ENCODE measurements at places on chromosomes 12 and 14. TPM values are rescaled to one million over a fixed set of nuclear protein-coding genes. Genes with fewer than 3 reads are reported as not detected.

DNA sequence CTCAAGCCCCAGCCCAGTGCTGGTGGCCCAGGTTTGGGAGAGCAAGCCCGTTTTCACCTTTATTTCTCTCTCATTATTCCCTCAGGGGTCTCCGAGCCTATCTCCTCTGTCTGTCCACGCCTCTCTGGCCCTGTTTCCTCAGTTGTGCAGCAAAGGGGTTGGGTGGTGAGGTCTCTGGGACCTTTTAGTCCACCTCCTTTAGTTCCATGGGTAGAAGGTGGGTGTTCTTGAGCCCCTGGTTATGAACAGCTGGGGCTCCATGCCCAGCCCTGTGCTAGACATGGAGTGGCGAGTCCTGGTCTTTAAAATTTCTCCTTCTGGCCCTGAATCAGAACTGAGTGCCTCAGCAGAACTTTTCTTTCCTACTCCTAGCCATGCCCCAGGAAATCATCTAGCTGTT, 1.3 kb upstream of the NGB start:
- no peak overlapping the region for H3K4me3 ChIP-seq
- no peaks in the 10 kb centered on the region for H3K4me1 ChIP-seq
- no peak overlapping the region for H3K27ac ChIP-seq
- no peaks in the 10 kb centered on the region for H3K36me3 ChIP-seq

- no peak overlapping the region for H3K27ac ChIP-seq
Measured at GRCh38 chr14:99627100-99627499, 17.8 kb upstream of the HHIPL1 start.

- peaks cover 5% of the 10 kb centered on the region for H3K4me1 ChIP-seq
- H3K4me3 ChIP-seq: no peak overlapping the region
- H3K27me3 ChIP-seq: peaks cover 27% of the 10 kb centered on the region
- no peak overlapping the region for H3K27ac ChIP-seq
Measured at GRCh38 chr12:115451780-115452736, 768.1 kb upstream of the TBX3 start.

GRCh38 chr14:103748534-103748857, 32.9 kb downstream of the ZFYVE21 start:
- H3K27me3 ChIP-seq: no peaks in the 10 kb centered on the region
- peaks cover 20% of the 10 kb centered on the region for H3K4me1 ChIP-seq
- DNase-seq: peak; percentile 85
- no peaks in the 10 kb centered on the region for H3K36me3 ChIP-seq
- no peak overlapping the region for H3K4me3 ChIP-seq

Gene EGLN3
- 5.0 TPM for total RNA-seq

Gene TAS2R20
- total RNA-seq: 1.5 TPM

DNA sequence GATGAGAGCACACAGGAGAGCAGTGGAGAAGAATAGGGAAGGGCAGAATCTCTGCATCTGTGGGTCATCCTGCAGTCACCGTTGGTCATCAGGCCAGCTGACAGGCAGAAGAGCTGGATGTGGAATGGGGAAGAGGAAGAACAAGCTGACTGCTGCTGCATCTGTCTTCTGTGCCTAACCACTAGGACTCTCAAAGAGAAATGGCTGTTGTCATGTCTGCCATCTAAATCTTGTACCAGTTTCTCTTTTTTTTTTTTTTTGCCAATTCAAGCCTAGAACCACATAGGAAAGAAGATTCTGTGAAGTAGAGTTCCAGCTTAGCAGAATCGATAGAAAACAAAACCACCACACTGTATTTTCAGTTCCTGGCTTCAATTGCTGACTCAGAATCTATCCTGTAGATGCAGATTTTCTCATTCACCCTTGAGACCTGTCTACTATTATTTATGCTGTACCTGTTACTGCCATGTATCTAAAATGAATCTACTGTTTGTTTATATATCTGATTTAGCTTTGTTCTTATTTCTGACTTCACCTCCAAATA, 421.9 kb upstream of the PRICKLE1 start:
- no peak for DNase-seq
- no peaks in the 10 kb centered on the region for H3K27me3 ChIP-seq
- no peak overlapping the region for H3K27ac ChIP-seq
- H3K4me1 ChIP-seq: no peaks in the 10 kb centered on the region
- H3K36me3 ChIP-seq: no peaks in the 10 kb centered on the region
- no peak overlapping the region for H3K4me3 ChIP-seq

Gene KRT7
- total RNA-seq: 4.7 TPM

Gene HVCN1
- total RNA-seq: 19.9 TPM

DNA sequence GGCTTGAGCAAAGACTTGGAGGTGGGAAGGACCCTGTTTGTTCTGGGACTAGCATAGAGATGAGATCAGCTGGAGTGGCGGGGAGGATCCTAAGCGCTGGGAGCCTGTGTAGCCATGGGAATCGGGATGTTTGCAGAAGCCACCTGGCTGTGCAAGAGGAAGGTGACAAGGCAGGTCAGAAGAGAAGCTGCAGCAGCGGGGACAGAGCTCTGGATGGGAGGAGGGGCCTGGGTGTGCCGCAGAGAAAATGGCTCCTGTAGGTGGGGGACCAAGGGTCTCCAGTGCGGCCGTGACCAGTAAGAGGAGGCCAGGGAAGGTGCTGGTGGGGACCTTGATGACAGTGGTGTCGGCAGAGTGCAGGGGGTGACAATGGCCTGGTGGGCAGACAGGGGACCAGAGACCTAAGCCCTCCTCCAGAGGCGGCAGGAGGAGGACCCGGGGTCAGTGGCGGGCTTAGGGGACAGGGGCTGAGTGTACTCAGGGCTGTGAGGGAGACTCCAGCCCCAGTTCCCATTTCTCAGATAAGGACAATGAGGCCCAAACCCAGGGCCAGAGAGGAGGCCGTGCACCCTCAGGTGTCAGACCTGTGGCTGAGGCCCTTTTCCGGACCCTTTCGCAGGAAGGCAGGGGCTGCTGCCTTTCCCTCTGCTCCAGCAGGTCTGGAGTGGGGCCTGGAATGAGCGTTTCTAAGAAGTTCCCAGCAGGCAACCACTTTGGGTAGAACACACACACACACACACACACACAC, 206.6 kb upstream of the RTL1 start:
- no peak overlapping the region for H3K4me3 ChIP-seq
- H3K36me3 ChIP-seq: no peaks in the 10 kb centered on the region
- no peaks in the 10 kb centered on the region for H3K4me1 ChIP-seq
- DNase-seq: peak; percentile 19
- H3K27ac ChIP-seq: no peak overlapping the region

DNA sequence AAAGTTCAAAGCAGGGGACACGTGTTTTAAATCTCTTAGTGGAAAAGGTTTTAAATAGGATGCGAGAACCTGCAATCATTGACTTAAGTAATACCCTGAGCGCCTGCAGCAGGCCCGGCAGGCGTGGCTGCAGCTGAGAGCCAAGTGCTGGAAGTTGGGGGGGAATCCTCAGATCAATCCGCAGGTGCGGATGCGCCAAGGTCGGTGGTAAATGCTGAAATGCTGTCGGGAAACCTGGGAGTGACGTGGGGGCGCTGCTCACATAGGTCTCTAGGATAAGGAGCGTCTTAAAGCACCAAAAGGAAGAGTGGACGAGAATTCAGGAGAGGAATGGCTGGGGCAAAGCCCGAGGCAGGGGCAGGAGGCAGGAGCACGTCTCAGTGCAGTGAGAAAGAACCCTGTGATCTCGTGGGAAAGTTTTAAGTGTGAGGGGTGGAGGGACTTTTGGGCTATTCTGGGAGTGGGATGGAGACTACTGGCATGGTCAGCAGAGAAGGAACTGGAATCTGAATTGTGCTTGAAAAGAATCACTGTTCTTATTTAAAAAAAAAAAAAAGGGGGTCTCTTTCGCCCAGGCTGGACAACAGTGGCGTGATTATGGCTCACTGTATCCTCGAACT, 883 bp upstream of the CDCA4 start:
- H3K4me3 ChIP-seq: peak overlapping the region; percentile 84
- H3K36me3 ChIP-seq: peaks cover 31% of the 10 kb centered on the region
- DNase-seq: peak; percentile 63
- H3K27ac ChIP-seq: peak overlapping the region; percentile 90

- H3K4me1 ChIP-seq: peaks cover 79% of the 10 kb centered on the region
- H3K27ac ChIP-seq: peak overlapping the region; percentile 99
- H3K36me3 ChIP-seq: peaks cover 44% of the 10 kb centered on the region
- peak overlapping the region; percentile 96 for H3K4me3 ChIP-seq
Measured at GRCh38 chr14:69615121-69615495, 3.7 kb downstream of the SUSD6 start.

DNA sequence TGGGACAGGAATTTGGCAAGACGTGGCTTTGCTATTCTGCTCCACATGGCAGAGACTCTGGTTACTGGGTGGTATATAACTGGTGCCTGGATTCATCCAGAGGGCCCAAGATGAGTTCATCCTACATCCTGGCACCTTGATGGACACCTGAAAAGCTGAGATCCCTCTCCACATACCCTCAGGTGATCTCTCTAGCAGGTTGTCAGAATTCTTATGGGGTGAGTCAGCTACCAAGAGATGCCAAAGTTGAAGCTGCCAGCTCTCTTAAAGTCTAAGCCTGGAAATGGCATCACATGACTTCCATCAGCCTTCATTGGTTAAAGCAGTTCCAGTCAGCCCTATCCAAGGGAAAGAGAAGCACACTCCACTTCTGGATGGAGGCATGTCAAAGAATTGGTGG, 300.7 kb upstream of the SEL1L start:
- no peaks in the 10 kb centered on the region for H3K36me3 ChIP-seq
- H3K27me3 ChIP-seq: no peaks in the 10 kb centered on the region
- H3K4me3 ChIP-seq: no peak overlapping the region
- no peak overlapping the region for H3K27ac ChIP-seq

Gene DPY19L2
- total RNA-seq: 5.2 TPM

- no peaks in the 10 kb centered on the region for H3K36me3 ChIP-seq
- H3K27me3 ChIP-seq: peaks cover 21% of the 10 kb centered on the region
- H3K4me1 ChIP-seq: no peaks in the 10 kb centered on the region
- DNase-seq: peak; percentile 54
- H3K4me3 ChIP-seq: no peak overlapping the region
- no peak overlapping the region for H3K27ac ChIP-seq
Measured at GRCh38 chr12:109736552-109737108, 23.0 kb downstream of the FAM222A start.

DNA sequence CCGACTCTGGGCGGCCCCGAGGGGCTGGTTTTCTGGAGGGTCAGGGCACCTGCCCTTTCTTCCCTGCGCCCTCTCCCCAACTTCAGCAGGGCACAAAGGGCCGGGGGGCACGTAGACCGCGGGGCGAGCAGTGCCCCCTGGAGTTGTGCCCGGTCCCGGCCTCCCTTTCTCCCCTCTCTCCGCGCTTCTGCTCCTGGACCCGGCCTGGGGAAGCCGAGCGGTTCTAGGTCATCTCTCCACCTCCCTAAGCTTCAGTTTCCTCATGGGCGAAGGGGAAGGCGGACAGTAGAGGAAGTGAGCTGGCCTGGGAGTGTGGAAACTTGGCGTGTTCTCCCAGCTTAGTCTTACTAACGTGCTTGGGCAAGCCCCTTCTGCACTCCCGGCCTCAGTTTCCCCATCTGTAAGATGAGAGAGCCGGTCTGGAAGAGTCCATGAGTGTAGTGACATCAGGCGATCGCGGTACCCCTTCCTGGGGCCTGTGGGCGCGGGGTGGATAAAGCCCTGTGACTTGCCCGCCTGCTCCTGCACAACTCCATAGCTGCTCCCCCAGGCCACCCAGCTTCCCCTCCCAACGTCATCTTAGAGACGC, 158.6 kb upstream of the PARP11 start:
- no peak for DNase-seq
- peak overlapping the region; percentile 13 for H3K4me3 ChIP-seq
- peaks cover 40% of the 10 kb centered on the region for H3K27me3 ChIP-seq
- no peak overlapping the region for H3K27ac ChIP-seq

Gene RNASE2
- total RNA-seq: not detected

- no peaks in the 10 kb centered on the region for H3K36me3 ChIP-seq
- H3K4me3 ChIP-seq: no peak overlapping the region
- H3K27ac ChIP-seq: no peak overlapping the region
- no peaks in the 10 kb centered on the region for H3K4me1 ChIP-seq
- no peak for DNase-seq
Measured at GRCh38 chr12:10771132-10771733, 31.2 kb downstream of the TAS2R7 start.

- no peak overlapping the region for H3K4me3 ChIP-seq
- peaks cover 4% of the 10 kb centered on the region for H3K36me3 ChIP-seq
- H3K27me3 ChIP-seq: peaks cover 2% of the 10 kb centered on the region
- DNase-seq: peak; percentile 61
- peaks cover 25% of the 10 kb centered on the region for H3K4me1 ChIP-seq
- peak overlapping the region; percentile 44 for H3K27ac ChIP-seq
Measured at GRCh38 chr12:1660304-1661187, 30.3 kb upstream of the ADIPOR2 start.

- no peak for DNase-seq
- no peaks in the 10 kb centered on the region for H3K27me3 ChIP-seq
- H3K36me3 ChIP-seq: peaks cover 2% of the 10 kb centered on the region
- no peak overlapping the region for H3K27ac ChIP-seq
- no peak overlapping the region for H3K4me3 ChIP-seq
Measured at GRCh38 chr12:1204581-1205121, 213.6 kb downstream of the ERC1 start.

- no peaks in the 10 kb centered on the region for H3K27me3 ChIP-seq
- H3K27ac ChIP-seq: no peak overlapping the region
- DNase-seq: no peak
- no peak overlapping the region for H3K4me3 ChIP-seq
- H3K36me3 ChIP-seq: no peaks in the 10 kb centered on the region
Measured at GRCh38 chr12:23587833-23588559, 361.5 kb downstream of the SOX5 start.

DNA sequence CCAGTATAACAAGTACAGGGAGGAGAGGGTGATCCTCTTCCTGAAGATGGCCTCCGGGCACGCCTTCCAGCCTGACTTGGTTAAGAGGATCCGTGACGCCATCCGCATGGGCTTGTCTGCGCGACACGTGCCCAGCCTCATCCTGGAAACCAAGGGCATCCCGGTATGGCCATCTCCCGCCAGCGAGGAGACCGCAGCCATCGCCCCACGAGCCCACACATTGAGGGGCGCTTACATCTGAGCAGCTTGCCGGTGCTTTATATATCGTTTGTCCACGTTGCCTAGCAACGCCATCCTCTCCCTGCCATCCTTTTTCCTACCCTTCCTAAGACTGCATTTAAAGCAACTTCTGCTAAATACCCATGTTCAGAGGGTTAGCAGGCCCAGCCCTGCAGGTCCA, 71.5 kb downstream of the AACS start:
- no peaks in the 10 kb centered on the region for H3K27me3 ChIP-seq
- DNase-seq: no peak

- H3K27me3 ChIP-seq: no peaks in the 10 kb centered on the region
- H3K4me3 ChIP-seq: no peak overlapping the region
- H3K27ac ChIP-seq: no peak overlapping the region
- H3K4me1 ChIP-seq: no peaks in the 10 kb centered on the region
- no peak for DNase-seq
- no peaks in the 10 kb centered on the region for H3K36me3 ChIP-seq
Measured at GRCh38 chr14:26738571-26738970, 140.7 kb upstream of the NOVA1 start.

Gene RPAP3
- total RNA-seq: 41.3 TPM

- no peak for DNase-seq
- no peaks in the 10 kb centered on the region for H3K4me1 ChIP-seq
- peaks cover 6% of the 10 kb centered on the region for H3K27me3 ChIP-seq
- H3K4me3 ChIP-seq: no peak overlapping the region
- no peak overlapping the region for H3K27ac ChIP-seq
Measured at GRCh38 chr12:108175310-108175709, 46.2 kb downstream of the WSCD2 start.

Gene CLEC7A
- not detected for total RNA-seq

Gene SYT10
- not detected for total RNA-seq

- no peaks in the 10 kb centered on the region for H3K4me1 ChIP-seq
- H3K4me3 ChIP-seq: no peak overlapping the region
- no peaks in the 10 kb centered on the region for H3K27me3 ChIP-seq
- DNase-seq: no peak
Measured at GRCh38 chr12:114981036-114981435, 297.1 kb upstream of the TBX3 start.

Measured in activated CD8-positive, alpha-beta memory T cell treated with anti-CD3 and anti-CD28 coated beads, Interleukin-2, amount 10 ng/mL, durations not matched to agents 7 days and 5 days (primary cell).